ENCODE measurements at places on chromosomes 12 and 14. TPM values are rescaled to one million over a fixed set of nuclear protein-coding genes. Genes with fewer than 3 reads are reported as not detected.
A peak's percentile ranks its signal among the peaks of the same experiment; 100 is the strongest.

DNA sequence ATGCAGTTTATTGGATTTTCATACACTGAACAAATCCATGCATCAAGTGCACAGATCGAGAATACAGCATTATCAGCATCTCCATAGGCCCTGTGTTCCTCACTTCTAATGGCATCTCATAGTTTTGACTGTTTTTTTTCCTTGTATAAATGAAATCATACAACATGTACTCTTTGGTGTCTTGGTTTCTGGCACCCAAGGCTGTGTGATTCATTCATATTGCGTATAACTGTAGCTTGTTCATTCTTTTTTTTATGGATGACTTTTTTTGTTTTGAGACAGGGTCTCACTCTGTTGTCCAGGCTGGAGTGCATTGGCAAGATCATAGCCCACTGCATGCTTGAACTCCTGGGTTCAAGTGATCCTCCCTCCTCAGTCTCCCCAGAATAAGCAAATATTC lies 14.3 kb downstream of the RASSF8 start:
- H3K4me3 ChIP-seq = no peak overlapping the region
- no peak overlapping the region for H3K27ac ChIP-seq
- DNase-seq = no peak
- H3K36me3 ChIP-seq = no peaks in the 10 kb centered on the region
- no peaks in the 10 kb centered on the region for H3K4me1 ChIP-seq

DNA sequence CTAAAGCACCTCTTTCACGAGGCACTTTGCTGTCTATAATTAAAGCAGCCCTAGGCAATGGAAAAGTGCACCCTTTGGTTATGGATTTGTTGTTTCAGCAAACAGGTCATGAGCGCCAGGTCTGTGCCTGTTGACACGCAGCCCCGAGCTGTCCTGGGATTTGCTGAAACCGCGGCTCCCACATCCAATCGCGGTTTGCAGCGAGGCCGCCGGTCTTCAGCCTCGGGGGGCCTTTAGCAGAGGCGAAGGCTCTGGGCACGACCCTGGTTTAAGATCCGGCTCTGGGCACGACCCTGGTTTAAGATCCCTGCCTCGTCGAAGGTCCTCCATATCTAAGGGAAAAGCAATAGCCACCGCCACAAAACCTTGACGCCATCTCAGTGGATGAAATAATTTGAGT lies 79.2 kb downstream of the GLT1D1 start:
- no peak overlapping the region for H3K27ac ChIP-seq
- H3K4me1 ChIP-seq = no peaks in the 10 kb centered on the region
- H3K4me3 ChIP-seq = no peak overlapping the region
- H3K36me3 ChIP-seq = no peaks in the 10 kb centered on the region

GRCh38 chr14:97349946-97350345 lies 552.8 kb downstream of the VRK1 start:
- H3K4me1 ChIP-seq = peaks cover 15% of the 10 kb centered on the region
- no peaks in the 10 kb centered on the region for H3K36me3 ChIP-seq
- no peak overlapping the region for H3K27ac ChIP-seq

DNA sequence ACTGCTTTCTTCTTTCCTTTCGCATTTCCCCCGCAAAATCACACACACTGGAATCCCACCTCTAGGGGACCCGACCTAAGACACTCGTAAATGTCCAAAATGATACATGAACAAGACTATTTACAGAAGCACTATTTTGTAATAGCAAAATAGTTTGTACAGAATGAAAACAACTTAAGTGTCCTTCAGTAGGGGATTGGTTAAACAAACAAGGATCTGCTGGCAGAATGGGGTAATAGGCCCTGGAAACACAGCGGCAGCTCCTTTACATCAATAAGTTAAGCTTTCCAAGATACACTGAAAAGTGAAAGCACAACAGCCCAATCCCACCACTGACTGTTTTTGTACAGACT lies 48.8 kb downstream of the LTBP2 start:
- no peaks in the 10 kb centered on the region for H3K4me1 ChIP-seq
- H3K4me3 ChIP-seq = no peak overlapping the region
- no peaks in the 10 kb centered on the region for H3K36me3 ChIP-seq
- no peak overlapping the region for H3K27ac ChIP-seq

- H3K4me1 ChIP-seq = peaks cover 37% of the 10 kb centered on the region
- no peaks in the 10 kb centered on the region for H3K27me3 ChIP-seq
- H3K36me3 ChIP-seq = no peaks in the 10 kb centered on the region
- H3K4me3 ChIP-seq = peak overlapping the region; percentile 56
Measured at GRCh38 chr12:68529466-68529865, 81.2 kb upstream of the RAP1B start.

DNA sequence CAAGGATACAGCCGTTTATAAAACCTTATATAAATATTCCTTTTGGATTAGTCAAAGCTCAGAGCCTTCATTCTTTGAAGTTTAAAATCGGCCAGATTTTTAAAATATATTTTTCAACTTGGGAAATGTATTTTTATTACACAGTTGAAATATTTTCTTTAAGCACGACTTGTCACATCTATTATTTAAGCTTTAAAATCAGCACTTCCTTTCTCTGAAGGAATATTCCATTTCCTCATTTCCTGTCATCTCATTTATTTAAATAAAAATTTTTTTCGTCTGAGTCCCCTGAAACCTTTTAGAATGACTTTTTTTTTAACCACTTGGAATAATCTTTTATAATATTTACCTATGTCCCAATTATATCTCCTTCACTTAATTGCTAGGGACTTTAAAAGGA lies 107.5 kb upstream of the PDE3A start:
- DNase-seq = no peak
- no peaks in the 10 kb centered on the region for H3K27me3 ChIP-seq
- no peak overlapping the region for H3K4me3 ChIP-seq
- H3K4me1 ChIP-seq = no peaks in the 10 kb centered on the region
- H3K27ac ChIP-seq = no peak overlapping the region

- no peak overlapping the region for H3K27ac ChIP-seq
- no peak overlapping the region for H3K4me3 ChIP-seq
- H3K4me1 ChIP-seq = no peaks in the 10 kb centered on the region
Measured at GRCh38 chr12:130204541-130204953, 42.3 kb downstream of the FZD10 start.

- no peaks in the 10 kb centered on the region for H3K36me3 ChIP-seq
- no peak for DNase-seq
- H3K27ac ChIP-seq = no peak overlapping the region
Measured at GRCh38 chr12:71128191-71128788, 29.5 kb downstream of the TSPAN8 start.

DNA sequence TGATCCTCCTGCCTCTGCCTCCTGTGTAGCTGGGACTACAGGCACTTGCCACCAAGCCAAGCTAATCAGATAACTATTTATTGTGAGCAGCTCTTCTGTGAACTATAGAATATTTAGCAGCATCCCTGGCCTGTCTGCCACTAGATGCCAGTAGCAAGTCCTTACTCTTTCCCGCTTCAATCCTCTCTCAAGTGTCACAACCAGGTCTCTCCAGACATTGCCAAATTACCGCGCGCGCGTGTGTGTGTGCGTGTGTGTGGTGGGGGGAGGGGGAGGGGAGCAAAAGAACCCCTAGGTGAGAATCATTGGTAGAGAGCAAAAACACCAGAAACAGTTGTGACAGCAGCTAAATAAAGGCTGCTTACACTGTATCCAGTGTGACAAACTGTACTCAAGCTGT lies 49.9 kb downstream of the PPP2R5E start:
- no peak for DNase-seq
- no peaks in the 10 kb centered on the region for H3K27me3 ChIP-seq
- no peak overlapping the region for H3K27ac ChIP-seq

GRCh38 chr12:19764408-19764807 lies 325.1 kb downstream of the AEBP2 start:
- H3K27me3 ChIP-seq = peaks cover 32% of the 10 kb centered on the region
- H3K36me3 ChIP-seq = peaks cover 4% of the 10 kb centered on the region
- no peak overlapping the region for H3K27ac ChIP-seq
- H3K4me3 ChIP-seq = no peak overlapping the region
- DNase-seq = no peak

DNA sequence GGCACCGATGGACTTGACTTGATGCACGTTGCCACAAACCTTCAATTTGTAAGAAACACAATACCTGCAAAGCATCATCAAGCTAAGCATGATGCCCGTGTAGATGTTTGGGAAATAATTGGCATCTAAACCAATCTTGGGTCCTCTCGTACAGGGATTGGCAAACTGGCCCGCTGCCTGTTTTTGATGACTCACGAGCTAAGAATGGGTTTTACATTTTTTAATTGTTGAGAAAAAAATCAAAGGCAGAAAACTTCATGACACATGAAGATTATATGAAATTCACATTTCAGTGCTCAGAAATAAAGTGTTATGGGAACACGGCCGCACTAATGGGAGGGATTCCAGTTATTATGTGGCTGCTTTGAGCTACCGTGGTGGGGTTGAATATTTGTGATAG lies 10.9 kb downstream of the MTA1 start:
- H3K27ac ChIP-seq = no peak overlapping the region
- DNase-seq = no peak
- H3K4me3 ChIP-seq = no peak overlapping the region
- no peaks in the 10 kb centered on the region for H3K36me3 ChIP-seq

GRCh38 chr12:7039403-7039802 lies 21.1 kb upstream of the C1S start:
- H3K4me1 ChIP-seq = peaks cover 6% of the 10 kb centered on the region
- no peaks in the 10 kb centered on the region for H3K27me3 ChIP-seq
- no peak overlapping the region for H3K27ac ChIP-seq
- no peaks in the 10 kb centered on the region for H3K36me3 ChIP-seq
- H3K4me3 ChIP-seq = no peak overlapping the region

DNA sequence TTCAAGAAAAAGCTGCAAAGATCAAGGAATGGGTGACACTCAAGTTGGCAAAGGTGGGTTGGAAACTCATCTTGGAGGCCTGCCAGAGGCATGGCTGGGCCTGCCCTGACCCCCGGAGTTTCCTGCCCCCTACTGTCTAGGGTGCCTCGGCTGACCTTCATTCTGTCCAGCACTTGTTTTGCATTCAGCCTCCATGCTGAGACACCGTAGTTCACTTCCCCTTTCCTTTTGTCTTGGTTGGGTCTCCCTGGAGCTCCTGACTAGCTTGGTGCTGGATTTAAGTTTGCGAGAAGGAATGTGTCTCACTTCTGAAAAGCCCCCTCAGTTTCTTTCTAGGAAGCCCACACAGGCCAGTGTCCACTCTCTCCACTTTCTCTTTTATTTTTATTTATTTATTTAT lies 26.5 kb downstream of the PLEKHH1 start:
- H3K36me3 ChIP-seq = no peaks in the 10 kb centered on the region
- no peak overlapping the region for H3K4me3 ChIP-seq
- DNase-seq = peak; percentile 12
- H3K4me1 ChIP-seq = no peaks in the 10 kb centered on the region
- H3K27ac ChIP-seq = no peak overlapping the region

GRCh38 chr12:115140981-115141655 lies 457.1 kb upstream of the TBX3 start:
- H3K27ac ChIP-seq = no peak overlapping the region
- no peak for DNase-seq
- H3K36me3 ChIP-seq = no peaks in the 10 kb centered on the region
- no peak overlapping the region for H3K4me3 ChIP-seq
- no peaks in the 10 kb centered on the region for H3K27me3 ChIP-seq

GRCh38 chr12:124371366-124371765 lies 76.5 kb downstream of the RFLNA start:
- H3K4me1 ChIP-seq = peaks cover 6% of the 10 kb centered on the region
- H3K27ac ChIP-seq = no peak overlapping the region
- no peak for DNase-seq
- H3K36me3 ChIP-seq = no peaks in the 10 kb centered on the region
- H3K4me3 ChIP-seq = no peak overlapping the region

DNA sequence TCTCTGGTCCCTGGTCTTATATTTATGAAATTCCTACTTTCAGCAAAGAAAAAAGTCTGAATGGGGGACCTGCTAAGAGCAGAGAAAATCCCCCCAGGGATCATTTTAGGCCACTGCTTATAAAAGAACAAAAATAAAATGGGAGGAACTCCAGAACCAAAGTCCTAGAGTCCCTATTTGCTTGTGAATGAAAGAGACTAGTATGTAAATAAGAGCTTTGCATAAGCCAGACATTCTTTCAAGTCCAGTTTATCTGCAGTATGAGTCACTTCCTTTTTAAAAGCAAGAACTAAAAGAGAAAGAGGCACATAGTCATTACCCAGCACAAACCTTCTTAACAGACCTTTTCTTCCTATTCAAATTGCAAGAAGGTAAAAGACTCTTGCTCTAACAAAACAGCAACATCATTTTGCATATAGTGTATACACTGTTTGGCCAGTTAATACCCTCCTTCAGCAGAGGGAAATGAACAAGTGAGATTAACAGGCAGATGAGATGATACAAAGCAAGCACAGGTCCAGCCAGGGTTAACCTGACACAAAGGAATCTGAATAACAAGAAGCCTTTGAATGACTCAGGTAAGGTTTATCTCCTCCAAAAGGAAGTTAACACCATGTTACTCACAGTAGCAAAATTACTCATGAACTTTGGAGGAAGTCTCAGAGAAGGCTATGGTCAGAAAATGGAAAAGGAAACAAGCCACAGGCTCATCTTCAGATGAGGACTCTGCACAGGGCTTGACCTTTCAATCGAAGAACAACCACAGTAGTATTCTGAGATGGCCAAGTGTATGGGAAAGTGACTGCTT lies 87.3 kb downstream of the PHLDA1 start:
- peak overlapping the region; percentile 95 for H3K27ac ChIP-seq
- peak overlapping the region; percentile 67 for H3K4me3 ChIP-seq
- DNase-seq = no peak
- H3K27me3 ChIP-seq = no peaks in the 10 kb centered on the region
- peaks cover 4% of the 10 kb centered on the region for H3K36me3 ChIP-seq

DNA sequence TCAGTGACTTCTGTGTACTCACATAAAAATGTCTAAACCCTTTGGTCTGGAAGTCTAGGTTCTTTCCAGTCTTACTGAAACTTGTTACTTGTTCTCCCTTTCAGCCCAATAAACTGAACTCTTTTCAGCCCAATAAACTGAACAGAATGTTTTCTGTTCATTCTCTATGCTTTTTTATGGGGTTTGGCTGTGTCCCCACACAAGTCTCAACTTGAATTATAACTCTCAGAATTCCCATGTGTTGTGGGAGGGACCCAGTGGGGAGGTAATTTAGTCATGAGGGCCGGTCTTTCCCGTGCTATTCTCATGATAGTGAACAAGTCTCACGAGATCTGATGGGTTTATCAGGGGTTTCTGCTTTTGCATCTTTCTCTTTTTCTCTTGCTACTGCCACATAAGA lies 15.0 kb upstream of the NEDD1 start:
- H3K27ac ChIP-seq = no peak overlapping the region
- no peaks in the 10 kb centered on the region for H3K36me3 ChIP-seq
- H3K4me1 ChIP-seq = no peaks in the 10 kb centered on the region
- H3K27me3 ChIP-seq = peaks cover 22% of the 10 kb centered on the region
- no peak for DNase-seq
- H3K4me3 ChIP-seq = no peak overlapping the region

DNA sequence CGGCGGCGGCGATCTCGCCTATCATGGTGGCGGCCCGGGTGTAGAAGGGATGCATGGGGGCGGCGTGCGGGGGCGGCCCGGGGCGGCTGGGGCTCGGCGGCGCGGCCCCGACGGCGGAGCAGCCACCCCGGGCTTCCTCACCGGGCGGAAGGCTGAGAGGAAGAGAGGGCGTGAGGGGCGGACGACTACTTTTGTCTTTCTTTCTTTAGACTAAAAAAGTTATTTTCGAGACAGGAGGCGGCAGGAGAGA lies 240 bp downstream of the BTG1 start:
- DNase-seq = no peak
- H3K36me3 ChIP-seq = peaks cover 29% of the 10 kb centered on the region
- H3K27me3 ChIP-seq = no peaks in the 10 kb centered on the region
- H3K27ac ChIP-seq = peak overlapping the region; percentile 92
- H3K4me1 ChIP-seq = peaks cover 35% of the 10 kb centered on the region
- peak overlapping the region; percentile 96 for H3K4me3 ChIP-seq

The PCED1B gene
- 39.5 TPM for total RNA-seq

The SLC7A7 gene
- total RNA-seq = 0.36 TPM

The TMEM260 gene
- 26.5 TPM for total RNA-seq

The AQP6 gene
- not detected for total RNA-seq

The HOXC12 gene
- total RNA-seq = not detected

The SLCO1B1 gene
- total RNA-seq = not detected

The CGRRF1 gene
- total RNA-seq = 19.7 TPM

All from natural killer cell treated with Interleukin-12 subunit alpha and Interleukin-12 subunit beta and Interleukin-15 and Interleukin-18, amount 100 ng/mL, for 72 hours (primary cell).